Right cardiac atrium (tissue), 5 donors: ENCODE measurements at places on chromosomes 6 and 20. TPM values are rescaled to one million over a fixed set of nuclear protein-coding genes. Genes with fewer than 3 reads are reported as not detected.

SYCP2 gene
- total RNA-seq, result 1.8 TPM

AMD1 gene
- 64.2 TPM for total RNA-seq

SOD2 gene
- 606 TPM for total RNA-seq

BPI gene
- total RNA-seq, result 0.28 TPM

ZSCAN23 gene
- 2.9 TPM for total RNA-seq

BIRC7 gene
- not detected for total RNA-seq

FAXC gene
- total RNA-seq, result 0.40 TPM

ARMC12 gene
- total RNA-seq, result not detected

TCP11 gene
- not detected for total RNA-seq

- DNase-seq, result no peak
Measured at GRCh38 chr6:7846966-7847818, 63.4 kb downstream of the TXNDC5 start.

DNA sequence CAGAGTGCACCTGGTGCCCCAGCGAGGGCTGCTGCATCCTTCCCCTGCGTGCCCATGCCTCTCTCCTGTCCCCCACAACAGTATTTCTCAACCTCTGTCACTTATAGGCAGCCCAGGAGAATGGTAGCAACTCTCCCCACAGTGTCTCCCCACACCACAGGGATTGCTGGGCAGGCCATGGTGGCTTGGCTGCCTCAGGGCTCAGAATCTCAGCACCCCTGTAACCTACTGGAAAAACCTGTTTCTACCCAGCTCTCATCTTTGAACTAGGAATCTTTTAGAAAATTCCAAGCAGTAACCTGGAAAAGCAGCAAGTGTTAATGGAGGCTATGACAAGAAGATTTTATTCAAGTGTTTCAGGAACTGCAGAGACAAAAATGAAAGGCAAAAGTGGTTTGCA lies 38.0 kb downstream of the CD164 start:
- no peak for DNase-seq

DNA sequence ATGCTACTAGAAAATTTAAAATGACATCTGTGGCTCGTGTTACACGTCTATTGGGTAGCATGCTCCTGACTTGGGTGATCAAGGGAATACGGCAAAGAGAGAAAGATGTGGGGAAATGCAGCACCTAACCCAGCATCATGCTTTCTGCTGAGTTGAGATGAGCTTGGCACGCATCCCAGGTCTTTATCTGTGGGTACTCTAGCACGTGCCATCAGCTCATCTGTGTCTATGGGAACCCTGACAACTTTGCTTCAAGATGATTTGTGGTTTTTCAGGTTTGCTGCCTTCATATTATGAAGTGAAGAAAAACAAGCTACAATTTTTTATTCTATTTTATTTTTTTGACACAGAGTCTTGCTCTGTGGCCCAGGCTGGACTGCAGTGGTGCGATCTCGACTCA lies 21.0 kb downstream of the RNASET2 start:
- DNase-seq, result no peak

- no peak for DNase-seq
Measured at GRCh38 chr6:14732844-14733757, 512.8 kb upstream of the JARID2 start.

DNA sequence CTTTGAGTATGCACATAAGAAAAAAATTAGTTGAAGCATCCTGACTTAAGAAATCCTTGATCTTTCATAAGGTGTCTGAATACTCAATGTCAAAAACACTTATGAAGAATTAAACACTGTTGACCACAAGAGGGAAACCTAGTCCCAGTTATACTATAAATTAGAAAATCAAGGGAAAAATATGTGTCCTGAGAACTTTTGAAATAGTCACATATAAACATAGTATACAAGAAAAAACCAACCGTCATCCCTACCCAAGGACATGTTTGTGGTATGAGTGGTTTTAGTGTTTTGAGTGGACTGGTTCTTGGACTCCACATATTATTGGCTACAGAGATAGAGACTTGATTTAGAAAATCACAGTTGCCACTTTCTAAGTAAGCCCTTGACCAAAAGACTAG lies 7.6 kb upstream of the HLA-DRA start:
- no peak for DNase-seq

GRCh38 chr6:36599791-36600209 lies 5.6 kb downstream of the SRSF3 start:
- DNase-seq, result no peak

DNA sequence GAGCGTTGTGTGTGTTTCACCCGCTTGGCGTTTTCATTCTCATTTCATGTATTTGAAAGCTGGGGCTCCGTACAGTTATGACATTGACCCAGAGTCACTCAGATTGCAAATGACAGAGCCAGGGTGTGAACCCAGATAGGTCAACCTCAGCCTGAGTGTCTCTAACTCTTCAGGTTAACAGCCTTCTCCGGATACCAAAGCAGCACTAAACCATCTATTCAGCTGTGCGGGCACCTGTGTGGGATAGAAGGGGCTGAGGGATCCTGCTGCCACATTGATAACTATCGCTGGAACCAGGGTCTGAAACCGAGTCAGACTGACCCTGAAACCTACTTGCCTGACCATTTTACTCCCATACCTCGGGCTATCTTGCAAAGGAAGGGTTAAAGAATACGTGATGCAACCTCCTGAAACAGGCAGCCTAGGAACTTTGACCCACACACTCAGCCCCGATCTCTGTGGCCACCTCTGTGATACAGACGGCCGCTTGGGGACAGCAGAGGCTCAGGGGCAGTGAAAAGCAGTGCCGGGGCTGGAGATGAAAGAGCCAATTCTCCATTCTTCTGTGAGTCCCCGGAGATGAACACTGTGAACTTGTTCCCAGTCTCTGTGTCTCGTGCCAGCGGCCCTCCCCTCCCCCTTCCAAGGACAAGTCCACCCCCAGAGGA lies 233.5 kb upstream of the QKI start:
- peak; percentile 92 for DNase-seq

- no peak for DNase-seq
Measured at GRCh38 chr6:160678230-160678629, 14.2 kb upstream of the LPA start.

GRCh38 chr20:57712851-57713504 lies 3.2 kb upstream of the PMEPA1 start:
- DNase-seq, result no peak

DNA sequence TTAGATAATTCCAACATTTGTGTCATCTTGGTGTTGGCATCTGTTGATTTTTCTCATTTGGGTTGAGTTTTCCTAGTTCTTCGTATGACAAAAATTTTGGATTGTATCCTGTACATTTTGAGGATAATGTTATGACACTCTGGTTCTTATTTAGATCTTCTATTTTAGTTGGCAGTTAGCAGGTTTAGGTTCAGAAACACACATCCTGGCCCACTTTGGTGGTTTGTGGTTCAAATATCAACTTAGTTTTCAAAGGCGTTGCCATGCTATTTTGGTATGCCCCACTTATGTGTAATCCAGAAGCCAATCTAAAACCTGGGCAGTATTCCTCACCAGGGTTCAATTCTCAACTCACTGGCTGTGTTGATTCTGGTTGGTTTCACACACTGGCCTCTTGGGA lies 68.2 kb downstream of the NOX3 start:
- DNase-seq, result no peak

- peak; percentile 43 for DNase-seq
Measured at GRCh38 chr20:49712996-49713752, 504 bp downstream of the B4GALT5 start.

GRCh38 chr6:143125455-143125854 lies 64.8 kb downstream of the AIG1 start:
- no peak for DNase-seq

DNA sequence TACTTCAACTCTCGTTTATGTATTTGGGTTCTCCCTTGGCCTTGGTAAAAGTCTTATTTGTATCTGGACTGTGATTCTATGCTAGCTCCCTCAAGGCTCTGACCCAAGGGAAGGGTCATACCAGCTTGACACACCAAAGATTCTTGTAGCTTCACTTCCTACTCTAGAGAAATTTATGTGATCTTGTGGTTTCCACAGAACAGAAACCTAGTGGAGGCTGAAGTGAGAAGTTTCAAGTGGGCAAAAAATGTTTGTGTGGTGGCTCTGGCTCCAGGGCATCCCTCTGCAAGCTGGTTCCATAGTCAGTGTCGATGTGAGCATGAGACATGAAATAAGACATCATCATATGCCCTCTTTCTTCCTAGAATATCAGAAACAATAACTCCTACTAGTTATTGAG lies 48.1 kb upstream of the TNFRSF21 start:
- no peak for DNase-seq

- DNase-seq, result no peak
Measured at GRCh38 chr20:53712212-53712977, 118.8 kb upstream of the ZNF217 start.

DNA sequence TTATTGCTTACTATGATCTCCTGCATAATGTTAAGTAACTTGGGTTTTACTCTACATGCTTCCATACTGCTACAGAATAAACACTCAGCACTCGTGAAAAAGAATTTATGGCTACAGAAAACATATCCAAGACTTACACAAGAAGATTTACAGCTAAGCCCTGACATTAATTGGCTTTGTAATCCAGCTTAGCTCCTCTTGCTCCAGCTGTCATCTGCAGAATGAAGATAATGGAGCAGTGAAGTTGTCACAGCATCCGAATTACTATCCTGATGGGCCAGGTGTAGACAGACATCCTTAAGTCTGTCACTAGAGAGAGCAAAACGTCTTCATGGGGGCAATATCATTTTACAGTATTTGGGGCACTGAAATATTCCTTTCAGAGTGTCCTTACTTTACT lies 155.3 kb downstream of the PRKN start:
- no peak for DNase-seq

- DNase-seq, result no peak
Measured at GRCh38 chr6:136085370-136086115, 164.6 kb downstream of the MTFR2 start.

DNA sequence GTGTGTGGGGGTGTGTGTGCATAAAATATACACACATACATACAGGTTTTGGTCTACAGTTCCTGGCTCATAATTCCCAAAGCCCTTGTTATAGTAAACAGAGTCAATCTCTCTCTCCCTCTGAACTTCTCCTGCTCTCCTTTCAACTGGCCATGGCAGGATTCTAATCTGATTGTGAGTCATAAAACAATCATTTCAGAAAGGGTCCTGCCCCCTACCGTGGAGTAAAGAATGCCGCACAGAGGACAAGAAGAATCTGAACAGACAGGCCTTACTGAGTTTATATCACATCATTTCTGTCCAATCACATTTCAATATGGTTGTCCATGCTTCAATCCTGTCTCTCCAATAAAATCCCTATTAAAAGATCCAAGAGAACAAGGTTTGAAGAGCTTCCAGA lies 416.9 kb downstream of the FRK start:
- DNase-seq, result no peak

GRCh38 chr6:17349427-17349826 lies 44.0 kb upstream of the CAP2 start:
- DNase-seq, result no peak

- no peak for DNase-seq
Measured at GRCh38 chr20:382291-383115, 1.9 kb downstream of the TRIB3 start.

DNA sequence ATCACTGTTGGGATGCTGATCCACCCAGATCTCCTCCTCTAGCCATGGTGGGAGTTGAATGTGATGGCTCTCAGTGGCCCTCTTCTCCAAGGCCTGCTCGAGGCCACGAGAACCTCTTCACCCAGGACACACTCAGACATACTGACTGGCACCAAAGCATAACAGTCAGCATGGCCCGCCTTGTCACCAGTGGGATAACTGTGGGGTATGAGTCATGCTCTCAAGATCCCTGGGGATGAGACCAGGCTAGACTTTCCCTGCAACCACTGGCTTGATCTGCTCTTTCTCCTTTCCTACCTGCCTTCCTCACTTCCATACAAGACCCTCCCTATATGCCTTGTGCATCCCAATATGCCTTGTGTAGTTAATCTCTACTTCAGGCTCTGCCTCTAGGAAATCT lies 66.8 kb downstream of the RIN2 start:
- no peak for DNase-seq

- no peak for DNase-seq
Measured at GRCh38 chr6:154301839-154302752, 54.5 kb downstream of the IPCEF1 start.

- DNase-seq, result no peak
Measured at GRCh38 chr6:131685266-131685780, 15.9 kb downstream of the OR2A4 start.

- no peak for DNase-seq
Measured at GRCh38 chr6:84344005-84344404, 116.6 kb upstream of the CEP162 start.

DNA sequence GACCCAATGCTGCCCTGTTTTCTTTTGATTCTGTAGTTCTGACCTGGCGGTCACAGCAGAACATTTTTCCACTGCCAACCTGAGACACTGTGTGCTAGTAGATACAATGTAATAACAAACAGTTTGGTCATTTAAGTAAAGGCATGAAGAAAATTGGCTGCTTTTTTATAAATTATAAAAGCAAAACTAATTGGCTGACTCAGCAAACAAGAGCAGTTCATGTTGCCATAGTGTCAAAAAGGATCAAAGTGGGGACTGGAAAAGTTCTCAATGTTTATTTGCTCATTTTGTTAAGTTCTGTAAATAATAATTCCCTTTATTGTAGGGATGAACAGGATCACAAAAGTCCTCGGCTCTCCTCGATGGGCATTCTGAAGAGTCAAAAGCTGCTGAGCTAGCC lies 599.5 kb downstream of the PKHD1 start:
- no peak for DNase-seq

- DNase-seq, result no peak
Measured at GRCh38 chr6:160238761-160239751, 19.6 kb downstream of the SLC22A2 start.

DNA sequence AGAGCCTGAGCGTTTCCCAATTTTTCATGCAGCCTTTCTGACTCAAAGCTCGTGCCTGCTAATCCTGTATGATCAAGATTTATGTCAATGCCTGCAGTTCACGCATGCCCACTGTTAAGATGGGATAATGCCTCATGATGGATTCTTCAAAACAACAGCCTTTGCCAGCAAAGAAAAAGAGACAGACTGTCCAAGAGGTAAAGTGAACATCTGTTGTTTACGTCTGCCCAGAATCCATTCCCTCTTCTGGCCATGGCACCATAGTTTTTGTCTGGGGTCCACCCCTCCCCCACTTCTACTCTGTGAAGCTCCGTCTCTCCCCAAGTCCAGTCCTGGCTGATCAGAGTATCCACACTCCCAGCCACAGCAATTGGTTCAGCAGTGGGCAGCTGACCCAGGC lies 91.9 kb upstream of the EYA2 start:
- no peak for DNase-seq

GRCh38 chr20:23923891-23924435 lies 44.4 kb upstream of the CST5 start:
- no peak for DNase-seq

DNA sequence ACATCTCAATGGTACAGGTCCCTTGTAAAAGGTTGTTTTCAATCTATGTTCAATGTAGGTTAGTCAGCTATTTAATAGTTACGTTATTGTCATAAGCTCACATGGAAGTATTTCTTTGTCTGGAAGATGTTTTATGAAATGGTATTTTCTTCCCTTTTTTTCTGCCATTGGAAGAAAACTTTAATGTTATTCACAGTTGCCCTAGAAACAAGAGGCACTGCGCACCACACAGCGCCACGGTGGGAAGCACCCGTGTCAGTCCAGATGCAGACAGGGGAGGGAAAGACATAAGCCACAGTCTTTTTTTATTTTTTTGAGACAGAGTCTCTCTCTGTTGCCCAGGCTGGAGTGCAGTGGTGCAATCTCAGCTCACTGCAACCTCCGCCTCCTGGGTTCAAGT lies 82.1 kb downstream of the GCNT2 start:
- DNase-seq, result no peak
